Renal cortical epithelial cell (primary cell): ENCODE measurements at places on chromosomes 12 and 14. TPM values are rescaled to one million over a fixed set of nuclear protein-coding genes. Genes with fewer than 3 reads are reported as not detected.
A peak's percentile ranks its signal among the peaks of the same experiment; 100 is the strongest.

TMTC1 gene
- total RNA-seq = 0.45 and 0.52 TPM in 2 replicates

SMOC1 gene
- total RNA-seq = 0.10 TPM in 1 of 2 replicates, not detected in the other

DICER1 gene
- 39.9 and 74.6 TPM in 2 replicates for total RNA-seq

ZBTB39 gene
- 3.0 and 7.3 TPM in 2 replicates for total RNA-seq

FLRT2 gene
- 0.55 and 1.9 TPM in 2 replicates for total RNA-seq

SPATA7 gene
- total RNA-seq = 9.6 and 19.1 TPM in 2 replicates

RBP5 gene
- total RNA-seq = 1.1 TPM in 1 of 2 replicates, not detected in the other

GRCh38 chr12:5499566-5500330 lies 67.8 kb downstream of the NTF3 start:
- no peak for DNase-seq

- DNase-seq = no peak
These were observed 202.3 kb downstream of the STXBP6 start for GRCh38 chr14:24847568-24848095.

DNA sequence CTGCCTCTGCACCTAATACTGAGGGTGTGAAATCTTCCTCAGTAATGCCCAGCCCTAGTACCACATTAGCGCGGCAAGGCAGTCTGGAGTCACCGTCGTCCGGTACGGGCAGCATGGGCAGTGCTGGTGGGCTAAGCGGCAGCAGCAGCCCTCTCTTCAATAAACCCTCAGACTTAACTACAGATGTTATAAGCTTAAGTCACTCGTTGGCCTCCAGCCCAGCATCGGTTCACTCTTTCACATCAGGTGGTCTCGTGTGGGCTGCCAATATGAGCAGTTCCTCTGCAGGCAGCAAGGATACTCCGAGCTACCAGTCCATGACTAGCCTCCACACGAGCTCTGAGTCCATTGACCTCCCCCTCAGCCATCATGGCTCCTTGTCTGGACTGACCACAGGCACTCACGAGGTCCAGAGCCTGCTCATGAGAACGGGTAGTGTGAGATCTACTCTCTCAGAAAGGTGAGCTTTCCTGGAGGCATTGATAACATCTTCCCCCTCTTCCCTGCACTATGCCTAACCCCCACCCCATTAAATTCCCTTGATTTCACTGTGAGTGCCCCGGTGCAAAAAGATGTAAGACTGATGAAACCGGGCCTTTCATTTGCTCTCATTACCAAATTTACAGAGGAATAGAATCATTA lies 291.4 kb downstream of the NAV3 start:
- no peak for DNase-seq

DNA sequence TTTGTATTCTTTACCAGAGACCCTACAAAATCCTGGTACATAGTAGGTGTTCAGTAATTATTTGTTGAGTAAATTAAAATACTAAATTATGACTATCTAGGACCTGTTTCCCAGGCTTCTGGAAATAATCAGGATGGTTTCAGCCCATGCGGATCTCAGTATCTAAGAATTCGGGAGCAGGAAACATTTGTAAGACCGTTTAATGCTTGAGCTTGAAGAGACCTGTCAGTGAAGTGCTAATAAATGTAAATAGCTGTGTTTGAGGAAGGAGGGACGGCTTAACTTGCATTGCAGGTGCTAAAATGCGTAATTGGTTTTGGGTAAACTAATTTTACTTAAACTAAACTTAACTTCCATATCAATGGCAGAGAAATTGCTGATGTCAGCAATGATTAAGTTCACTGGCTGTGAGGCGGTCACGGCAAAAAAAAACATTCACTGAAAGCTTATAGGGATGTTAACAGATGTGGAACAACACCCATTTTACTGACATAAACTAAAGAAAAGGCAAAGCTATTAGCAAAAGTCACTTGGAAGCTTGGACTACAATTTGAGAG lies 28.6 kb upstream of the AEBP2 start:
- no peak for DNase-seq

DNA sequence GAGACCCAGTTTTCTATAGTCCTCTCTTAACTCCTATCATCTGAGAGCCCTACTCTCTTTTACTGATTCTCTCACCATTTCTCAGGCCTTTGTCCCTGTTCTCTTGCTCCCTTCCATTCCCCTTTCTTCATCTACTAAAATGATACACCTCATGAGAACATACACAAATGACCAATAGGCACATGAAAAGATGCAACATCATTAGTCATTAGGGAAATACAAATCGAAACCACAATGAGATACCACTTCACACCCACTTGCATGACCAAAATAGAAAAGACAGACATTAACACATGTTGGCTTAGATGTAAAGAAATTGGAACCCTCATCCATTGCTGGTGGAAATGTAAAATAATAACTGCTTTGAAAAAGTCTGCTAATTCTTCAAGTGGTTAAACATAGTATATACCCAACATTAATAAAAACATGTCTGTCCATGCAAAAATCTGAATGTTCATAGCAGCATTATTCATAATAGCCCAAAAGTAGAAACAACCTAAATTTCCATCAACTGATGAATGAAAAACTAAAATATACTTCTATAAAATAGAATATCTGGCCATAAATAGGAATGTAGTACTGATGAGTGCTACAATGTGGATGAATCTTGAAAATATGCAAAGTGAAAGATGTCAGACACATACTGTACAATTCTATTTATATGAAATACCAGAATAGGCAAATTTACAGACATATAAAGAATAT lies 66.0 kb downstream of the DENND5B start:
- peak; percentile 67 for DNase-seq

DNA sequence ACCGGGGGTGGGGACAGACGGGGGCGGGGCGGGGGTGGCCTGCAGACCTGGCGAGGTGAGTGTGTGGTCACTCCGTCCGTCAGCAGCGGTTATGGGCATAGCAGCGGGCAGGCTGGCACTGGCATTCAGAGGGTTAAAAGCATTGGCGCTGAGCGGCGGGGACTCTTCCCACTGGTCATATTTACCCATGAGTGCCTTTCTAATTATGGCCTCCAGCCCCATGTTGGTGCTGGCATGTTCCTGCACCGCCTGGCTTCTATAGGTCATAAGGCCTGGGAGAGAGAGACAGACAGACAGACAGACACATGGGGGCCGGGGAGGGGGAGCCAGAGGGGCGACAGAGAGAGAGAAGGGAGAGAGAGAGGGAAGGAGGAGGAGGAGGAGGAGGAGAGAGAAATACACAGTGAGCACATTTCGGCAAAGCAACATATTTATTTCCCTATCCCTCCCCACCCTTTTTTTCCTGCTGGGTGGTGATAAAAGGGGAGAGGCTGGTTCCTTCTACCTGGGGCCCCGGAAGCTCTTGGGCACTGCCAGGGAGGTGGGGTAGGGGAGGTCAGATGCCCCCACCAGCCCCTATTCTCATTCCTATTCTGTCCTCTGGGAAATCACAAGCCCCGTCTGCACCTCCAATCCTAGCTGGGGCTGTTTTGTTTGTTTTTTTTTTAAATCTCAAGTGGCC lies 32.6 kb downstream of the RFLNA start:
- no peak for DNase-seq

DNA sequence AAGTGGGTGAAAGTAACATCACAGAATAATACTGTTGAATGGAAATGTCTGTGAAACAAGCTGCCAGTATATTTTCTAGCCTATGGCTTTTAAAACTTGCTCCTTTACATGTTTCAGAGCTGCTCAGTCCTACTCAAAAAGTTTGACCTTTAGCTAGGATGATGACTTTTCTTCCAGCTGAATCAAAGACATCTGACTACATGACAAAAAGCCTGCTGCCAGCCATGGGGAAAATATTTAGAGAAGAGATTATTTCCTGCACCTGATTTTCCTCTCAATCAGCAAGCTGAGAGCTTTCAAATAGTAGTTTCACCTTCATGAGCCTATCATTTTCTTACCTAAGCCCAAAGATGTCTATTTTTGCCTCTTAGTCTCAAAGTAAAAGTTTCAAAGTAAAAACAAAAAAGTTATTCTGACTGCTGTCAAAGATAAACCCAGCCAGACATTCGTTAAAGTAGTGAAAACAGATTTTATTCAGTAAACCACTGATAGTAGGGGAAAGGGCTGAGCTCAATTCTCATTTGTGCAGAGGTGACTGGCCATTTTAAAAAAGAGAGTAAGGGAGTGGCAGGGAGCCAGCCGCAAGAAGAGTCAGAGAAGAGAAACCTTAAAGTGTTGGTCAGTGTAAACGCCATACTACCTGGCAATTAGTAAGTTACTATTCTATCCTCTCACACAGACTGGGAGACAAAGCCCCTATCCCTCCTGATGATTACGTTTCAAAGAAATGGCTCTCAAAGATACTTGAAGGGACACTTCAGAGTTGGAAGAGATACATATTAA lies 2.2 kb downstream of the ATP6V1D start:
- DNase-seq = no peak

DNA sequence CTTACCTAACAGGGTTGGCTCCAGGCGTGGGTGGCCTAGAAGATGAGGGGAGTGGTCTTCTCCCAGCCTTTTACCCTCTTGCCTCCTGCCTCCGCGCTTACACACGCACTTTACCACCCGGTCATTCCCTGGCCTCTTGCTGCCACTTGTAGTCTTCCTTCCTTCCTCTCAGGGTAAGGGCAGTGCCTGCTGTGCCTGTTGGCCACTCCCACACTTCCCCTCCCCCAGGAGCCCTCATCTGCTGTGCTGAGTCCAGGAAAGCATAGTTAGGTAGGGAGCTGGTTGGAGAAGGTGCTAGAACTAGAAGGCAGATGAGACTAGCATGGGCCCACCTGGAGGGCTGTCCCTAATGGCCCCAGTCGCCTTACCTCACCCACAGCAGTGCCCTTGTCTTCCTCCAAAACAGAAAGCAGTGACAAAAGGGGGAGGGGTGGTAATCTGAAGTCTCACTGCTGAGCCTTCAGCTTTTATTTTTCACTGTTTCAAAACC lies 54.3 kb upstream of the SRSF5 start:
- no peak for DNase-seq

DNA sequence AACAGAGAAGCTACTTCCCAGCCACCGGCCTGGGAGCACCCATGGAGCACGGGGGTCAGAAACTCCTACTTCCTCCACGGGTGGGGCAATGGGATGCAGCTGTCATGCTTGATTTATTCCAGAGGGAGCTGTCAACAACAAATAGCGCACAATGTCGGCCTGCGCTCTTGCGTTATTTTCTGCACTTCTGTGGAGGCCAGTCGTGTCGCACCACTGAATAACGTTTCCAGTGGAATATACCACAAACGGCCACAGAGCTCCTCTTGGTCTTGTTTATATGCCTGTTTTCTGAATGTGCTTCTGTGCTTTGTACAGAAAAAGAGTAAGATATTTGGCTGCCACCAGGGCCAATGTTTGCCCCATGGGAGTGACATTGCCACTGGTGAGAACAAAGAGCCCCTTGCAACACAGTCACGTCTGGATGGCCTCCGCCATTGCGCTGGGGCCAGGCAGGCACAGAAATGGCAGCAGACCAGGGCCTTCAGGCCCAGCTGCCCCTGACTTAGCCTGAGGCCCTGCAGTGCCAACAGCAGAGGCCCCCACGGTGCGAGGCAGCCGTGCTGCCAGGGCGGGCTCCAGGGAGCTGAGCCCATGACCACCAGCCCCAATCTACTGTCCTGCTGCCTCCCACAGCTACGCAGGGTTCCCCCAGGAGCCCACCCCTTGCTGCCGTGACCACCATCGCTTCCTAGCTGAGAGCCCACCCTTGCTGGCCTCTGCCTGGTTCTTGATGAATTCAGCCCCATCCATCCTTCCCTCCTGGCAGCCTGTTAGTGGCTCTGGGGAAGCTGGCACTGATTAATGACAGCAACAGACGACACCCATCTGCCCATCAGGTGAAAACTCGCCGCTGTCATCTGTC lies 28.9 kb upstream of the TMEM179 start:
- no peak for DNase-seq

DNA sequence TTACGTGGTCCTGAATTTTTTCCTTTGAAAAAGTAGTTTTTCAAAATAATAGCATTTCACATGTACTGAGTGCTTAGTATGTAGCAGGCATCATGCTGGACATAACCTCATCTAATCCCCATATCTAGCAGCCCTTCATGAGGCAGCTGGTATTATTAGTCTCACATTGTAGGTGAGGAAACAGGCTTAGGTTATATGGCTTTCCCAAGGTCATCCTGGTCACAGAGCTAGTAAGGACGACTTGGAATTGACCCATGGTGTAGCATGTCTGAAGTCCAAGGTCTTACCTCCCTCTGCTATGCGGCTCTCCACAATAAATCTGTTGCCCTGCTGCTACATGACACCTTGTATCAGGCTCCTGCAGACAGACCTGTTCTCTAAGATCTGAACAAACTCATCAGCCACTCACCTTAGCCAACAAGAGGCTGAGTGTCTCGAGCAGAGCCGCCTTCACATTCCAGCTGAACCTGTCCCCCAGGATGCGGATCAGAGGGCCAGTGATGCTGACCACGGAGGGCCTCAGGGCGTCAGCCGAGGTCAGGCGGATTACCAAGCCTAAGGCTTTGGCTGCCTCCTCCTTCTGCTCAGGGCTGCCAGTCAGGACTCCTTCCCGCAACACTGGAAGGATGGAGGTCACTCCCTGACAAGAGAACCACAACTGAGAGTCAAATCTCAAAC lies 19.7 kb upstream of the RAB35 start:
- no peak for DNase-seq

- DNase-seq = peak; percentile 49
These were observed 883.0 kb upstream of the FLRT2 start for GRCh38 chr14:84646786-84647500.

DNA sequence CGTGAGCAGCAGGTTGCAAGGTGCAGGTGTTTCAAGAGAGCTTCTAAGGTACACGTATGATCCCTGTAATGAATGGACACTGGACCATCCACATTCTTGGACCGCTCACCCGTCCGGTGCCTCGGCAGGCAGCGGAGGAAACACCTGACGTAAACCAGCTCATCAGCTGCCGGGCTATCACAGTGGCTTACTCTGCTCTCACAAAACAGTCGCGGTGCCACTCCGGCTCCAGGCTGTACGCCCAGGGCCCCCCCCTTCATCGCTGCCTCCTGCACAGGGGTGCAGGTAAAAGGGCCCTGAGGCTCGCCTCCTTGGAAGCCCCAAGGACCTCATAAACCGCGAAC lies 436 bp downstream of the VPS33A start:
- peak; percentile 18 for DNase-seq

DNA sequence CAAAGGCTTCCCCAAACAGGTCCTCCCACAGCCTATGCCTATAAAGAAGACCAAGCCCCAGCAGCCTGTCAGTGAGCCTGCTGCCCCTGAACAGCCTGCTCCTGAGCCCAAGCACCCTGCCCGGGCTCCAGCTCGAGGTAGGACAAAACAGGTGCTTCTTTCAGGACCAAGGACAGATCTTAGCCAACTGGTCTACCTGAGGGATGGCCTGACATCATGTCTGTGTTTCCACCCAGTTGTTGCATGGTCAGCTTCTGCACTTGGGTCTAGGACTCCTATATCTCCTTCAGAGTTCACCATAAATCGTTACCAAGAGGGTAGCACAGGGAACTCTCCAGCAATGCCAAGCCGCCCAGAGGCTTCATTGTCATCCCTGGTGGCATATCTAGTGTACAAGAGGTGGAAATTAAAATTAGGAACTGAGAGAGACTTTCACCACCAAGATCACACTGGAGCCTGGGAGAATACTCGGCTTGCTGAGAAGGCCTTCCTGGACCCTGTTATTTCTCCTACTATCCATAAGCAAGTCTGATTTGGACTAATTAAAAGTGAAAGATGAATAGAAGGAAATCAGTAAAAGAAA lies 38.2 kb upstream of the OAS1 start:
- DNase-seq = no peak

- DNase-seq = no peak
These were observed 8.4 kb downstream of the FBXO33 start for GRCh38 chr14:39423793-39424192.
